Astrocyte (in vitro differentiated cells and primary cell): ENCODE measurements at places on chromosomes 12 and 14.

GRCh38 chr14:43249591-43249990 lies 1257.5 kb downstream of the FSCB start:
- DNase-seq = no peak

- DNase-seq = no peak
Observed at GRCh38 chr14:81415781-81416180, 15.7 kb upstream of the STON2 start.

DNA sequence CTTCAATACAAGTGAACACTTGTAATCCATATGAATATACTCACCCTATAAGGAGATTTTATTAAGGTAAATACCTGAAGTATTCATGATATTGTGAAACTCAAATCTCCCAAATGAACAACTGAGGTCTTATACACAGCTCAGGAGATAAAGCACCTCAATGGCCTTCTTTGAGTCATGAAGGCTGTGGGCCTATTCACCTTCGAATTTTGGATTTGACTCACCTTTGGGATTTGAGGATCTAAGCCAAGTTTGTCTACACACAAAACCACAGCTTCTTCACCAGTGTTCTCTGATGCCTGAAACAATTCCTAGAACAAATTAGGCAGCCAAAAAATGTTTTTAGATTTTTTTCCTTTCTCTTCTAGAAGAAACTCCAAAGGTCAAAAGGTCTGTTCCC lies 194.1 kb downstream of the NUAK1 start:
- DNase-seq = peak; percentile 45

DNA sequence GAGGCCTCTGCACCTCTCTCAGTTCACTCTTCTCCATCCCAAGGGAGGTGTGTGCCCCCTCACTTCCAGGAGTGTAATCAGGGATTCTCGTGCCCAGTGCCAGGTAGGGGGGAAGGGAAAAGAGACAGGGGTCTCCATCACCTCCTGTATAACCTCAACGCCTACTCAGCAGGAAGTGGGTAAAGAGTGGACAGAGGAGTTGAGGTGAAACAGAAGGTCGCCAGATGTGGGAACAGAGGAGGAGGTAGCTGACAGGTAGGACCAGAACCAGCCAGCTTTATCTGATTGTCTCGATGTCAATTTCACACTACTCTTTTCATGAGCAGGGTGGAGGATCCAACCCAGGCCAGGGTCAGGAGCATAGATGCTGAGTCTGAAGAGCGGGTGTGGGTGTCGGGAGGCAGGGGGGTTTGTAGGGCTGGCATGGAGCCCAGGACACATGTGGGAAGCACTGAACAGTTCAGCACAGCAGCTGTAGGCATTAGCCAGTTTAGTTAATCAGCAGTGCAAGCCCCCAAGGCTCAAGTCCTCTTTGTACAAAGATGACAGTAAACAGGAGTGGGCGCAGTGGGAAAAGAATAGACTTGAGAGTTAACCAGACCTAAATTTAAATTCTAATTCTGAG lies 213.5 kb downstream of the PELI2 start:
- DNase-seq = peak; percentile 39

DNA sequence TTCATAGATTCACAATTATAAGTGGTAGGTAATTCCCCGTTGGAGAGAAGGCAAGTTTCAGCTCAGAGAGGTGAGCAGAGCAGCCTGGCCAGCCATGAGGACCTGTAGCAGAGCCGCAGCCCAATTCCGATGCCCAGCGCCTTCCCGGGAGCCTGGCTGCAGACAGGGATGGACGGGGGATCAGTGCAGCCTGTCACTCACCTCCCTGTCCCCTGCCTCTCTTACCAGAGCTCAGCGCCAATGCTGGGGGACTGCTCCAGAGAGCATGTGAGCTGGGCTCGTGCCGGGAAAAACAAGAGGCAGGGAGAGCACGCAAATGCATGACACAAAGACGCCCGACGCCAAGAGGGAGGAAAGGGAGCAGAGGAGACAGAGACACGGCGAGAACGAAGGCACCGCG lies 231.9 kb downstream of the BCL11B start:
- DNase-seq = no peak

- DNase-seq = peak; percentile 12
Observed at GRCh38 chr14:70086685-70087379, 101.9 kb downstream of the SLC8A3 start.

DNA sequence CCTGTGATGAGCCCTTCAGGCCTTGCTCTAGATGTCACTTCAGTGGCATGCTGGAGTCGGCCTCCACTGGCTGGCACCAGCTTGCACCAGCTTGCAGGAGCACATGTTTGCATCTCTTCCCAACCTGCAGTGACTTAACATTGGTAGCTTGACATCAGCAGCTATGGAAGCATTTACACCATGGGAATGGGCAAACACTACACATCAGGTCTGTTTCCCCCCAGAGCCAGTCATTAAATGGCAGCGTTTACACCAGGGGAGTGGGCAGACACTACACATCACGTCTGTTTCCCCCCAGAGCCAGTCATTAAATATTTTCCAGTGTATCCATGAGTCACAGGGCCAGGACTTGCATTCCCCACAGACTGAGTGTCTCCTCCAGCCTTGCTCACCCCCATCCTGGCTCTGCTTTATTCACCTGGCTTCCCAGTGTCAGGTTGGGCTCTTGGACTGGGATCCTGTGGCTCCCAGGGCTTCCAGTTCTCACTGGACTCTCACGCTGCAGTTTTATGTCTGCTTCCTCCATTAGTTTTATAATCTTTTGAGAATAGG lies 51.6 kb upstream of the VRK1 start:
- no peak for DNase-seq

DNA sequence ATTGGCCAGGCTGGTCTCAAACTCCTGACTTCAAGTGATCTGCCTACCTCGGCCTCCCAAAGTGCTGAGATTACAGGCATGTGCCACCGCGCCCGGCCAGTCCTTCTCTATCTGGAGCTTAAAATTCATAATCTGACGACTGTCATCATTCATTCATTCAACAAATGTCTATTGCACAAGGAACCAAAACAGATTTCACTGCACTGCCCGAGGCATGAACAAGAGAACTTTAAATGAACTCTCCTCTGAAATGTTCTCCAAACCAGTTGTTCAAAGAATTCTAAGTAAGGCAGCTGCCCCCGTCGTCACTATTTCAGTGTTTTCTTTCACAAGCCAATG lies 44.8 kb upstream of the METAP2 start:
- no peak for DNase-seq

- DNase-seq = no peak
Observed at GRCh38 chr12:10366875-10367274, 23.0 kb downstream of the KLRK1 start.

DNA sequence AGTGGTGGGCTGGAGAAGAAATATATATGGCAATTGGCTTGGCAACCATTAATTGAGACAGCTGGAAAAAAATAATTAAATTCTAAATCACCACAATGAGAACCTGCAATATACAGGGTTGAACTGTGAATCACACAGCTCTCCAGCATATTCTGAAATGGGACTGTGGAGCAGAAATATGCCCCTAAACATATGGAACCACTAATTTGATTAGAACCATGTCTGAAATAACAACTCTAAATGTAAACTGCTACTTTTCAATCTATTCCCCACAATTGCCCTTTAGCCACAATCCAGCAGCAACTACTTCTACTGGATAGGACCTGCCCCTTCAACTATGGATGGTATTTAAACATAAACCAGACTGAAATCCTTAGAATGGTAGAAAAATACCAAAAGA lies 330.4 kb downstream of the TRHDE start:
- DNase-seq = no peak

- DNase-seq = no peak
Observed at GRCh38 chr12:110686294-110686903, 2.5 kb downstream of the HVCN1 start.

DNA sequence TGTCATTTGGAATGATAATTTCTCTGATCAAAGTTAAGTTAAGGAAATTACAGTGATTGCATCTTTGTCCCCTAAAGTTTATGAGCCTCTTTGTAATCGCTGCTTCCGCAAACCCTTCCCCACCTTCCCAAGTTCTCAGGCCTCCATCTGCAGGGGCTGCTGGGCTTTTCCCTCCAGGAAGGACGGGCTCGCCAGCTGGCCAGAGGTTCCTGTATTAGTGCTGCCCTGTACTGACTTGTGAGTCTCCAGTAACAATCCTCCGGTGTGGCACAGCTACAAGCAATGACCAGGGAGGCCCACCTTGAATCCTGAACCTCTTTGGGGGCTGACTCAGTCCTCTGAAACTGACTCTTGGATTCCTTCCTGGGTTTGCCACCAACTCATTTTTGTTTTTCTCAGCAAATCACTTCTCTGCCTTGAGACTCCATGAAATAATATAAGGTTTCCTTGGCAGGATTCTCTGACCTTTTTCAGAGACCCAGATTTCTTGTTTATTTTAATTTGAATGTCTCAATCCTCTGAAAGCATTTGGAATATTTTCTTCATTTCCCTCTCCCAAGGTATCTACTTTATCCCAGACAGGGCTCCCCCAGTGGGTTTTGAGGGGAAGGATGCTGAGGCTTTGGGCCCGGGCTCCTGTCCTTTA lies 398.6 kb downstream of the ZFP36L1 start:
- peak; percentile 47 for DNase-seq

GRCh38 chr14:93955850-93956481 lies 20.4 kb downstream of the ASB2 start:
- no peak for DNase-seq

- no peak for DNase-seq
Observed at GRCh38 chr12:130617219-130617618, 98.9 kb downstream of the RIMBP2 start.

- DNase-seq = peak; percentile 80
Observed at GRCh38 chr12:84738481-84738972, 174.1 kb downstream of the SLC6A15 start.

GRCh38 chr12:99706736-99707473 lies 59.4 kb downstream of the GARIN6 start:
- no peak for DNase-seq

GRCh38 chr12:19683178-19683927 lies 244.1 kb downstream of the AEBP2 start:
- DNase-seq = peak; percentile 79

- no peak for DNase-seq
Observed at GRCh38 chr12:66751432-66752113, 72.7 kb upstream of the GRIP1 start.

GRCh38 chr12:113196990-113197389 lies 11.5 kb downstream of the RITA1 start:
- peak; percentile 55 for DNase-seq
